GM19239 (cell line): ENCODE measurements at places on chromosomes 7 and 10.

GRCh38 chr10:129940617-129941198 lies 23.4 kb downstream of the EBF3 start:
- no peak for DNase-seq

- no peak for DNase-seq
These were observed 8.0 kb upstream of the IL6 start for GRCh38 chr7:22718911-22719420.

DNA sequence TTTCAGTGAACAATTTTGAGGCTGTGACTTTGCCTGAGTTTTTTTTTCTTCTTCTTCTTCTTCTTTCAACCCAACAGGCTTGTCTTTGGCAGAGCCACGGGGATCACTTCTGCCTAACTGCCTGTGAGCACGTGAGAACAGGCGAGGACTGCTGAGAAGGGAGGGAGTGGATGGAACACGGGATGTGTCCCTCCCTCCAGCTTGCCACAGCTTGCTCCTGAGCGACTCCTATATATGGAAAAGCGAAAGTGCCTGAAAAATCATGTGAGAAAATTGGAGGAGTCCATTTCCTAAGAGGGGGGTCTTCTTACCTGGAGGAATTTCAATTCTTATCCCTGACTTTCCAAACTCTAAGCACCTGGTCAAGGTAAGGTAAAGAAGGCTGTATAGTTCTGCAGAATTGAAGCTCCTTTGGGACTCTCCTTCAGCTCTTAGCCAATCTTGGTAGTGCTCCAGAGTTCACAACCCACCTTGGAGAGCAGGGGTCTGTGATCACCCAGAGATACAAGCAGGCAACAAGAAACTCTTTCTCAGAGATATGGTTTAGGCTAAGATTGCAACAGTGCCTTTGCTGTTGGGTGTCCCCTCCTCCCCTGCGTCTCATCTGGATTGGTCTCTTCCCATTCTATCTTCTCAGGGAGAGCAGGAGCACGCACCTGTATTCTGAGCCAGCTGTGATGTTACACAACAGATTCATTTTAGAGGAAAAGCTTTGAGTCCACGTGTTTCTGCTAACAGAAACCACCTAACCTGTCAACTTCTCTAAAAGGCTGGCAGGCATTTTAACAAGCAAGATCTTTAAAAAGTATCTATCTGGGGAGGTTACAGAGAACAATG lies at the start of gene MAT1A:
Gene MAT1A, minus strand, starts transcription at position 208 of the 837 bp plus-strand sequence. CDS start 235 bp downstream, outside the sequence.
- DNase-seq: no peak

- DNase-seq: no peak
These were observed 28.7 kb upstream of the NAMPT start for GRCh38 chr7:106313456-106313901.

GRCh38 chr10:130138479-130138866 lies 2.3 kb downstream of the GLRX3 start:
- DNase-seq: no peak

- DNase-seq: no peak
These were observed 186.8 kb upstream of the NEBL start for GRCh38 chr10:21083861-21084260.

DNA sequence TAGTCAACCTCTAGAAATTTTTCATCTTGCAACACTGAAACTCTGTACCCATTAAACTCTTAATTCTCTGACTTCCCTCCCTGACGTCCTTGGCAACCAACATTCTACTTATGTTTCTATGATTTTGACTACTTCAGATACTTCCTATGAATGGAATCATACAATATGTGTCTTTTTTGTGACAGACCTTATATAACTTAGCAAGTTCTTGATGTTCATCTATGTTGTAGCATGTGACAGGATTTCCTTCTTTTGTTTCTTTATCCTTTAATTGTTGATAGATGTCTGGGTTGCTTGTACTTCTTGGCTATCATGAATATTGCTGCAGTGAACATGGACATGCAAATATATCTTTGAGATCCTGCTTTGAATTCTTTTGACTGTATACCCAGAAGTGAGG lies 240.8 kb downstream of the ADK start:
- no peak for DNase-seq

- no peak for DNase-seq
These were observed 544.1 kb downstream of the HTR7 start for GRCh38 chr10:90313576-90314325.

DNA sequence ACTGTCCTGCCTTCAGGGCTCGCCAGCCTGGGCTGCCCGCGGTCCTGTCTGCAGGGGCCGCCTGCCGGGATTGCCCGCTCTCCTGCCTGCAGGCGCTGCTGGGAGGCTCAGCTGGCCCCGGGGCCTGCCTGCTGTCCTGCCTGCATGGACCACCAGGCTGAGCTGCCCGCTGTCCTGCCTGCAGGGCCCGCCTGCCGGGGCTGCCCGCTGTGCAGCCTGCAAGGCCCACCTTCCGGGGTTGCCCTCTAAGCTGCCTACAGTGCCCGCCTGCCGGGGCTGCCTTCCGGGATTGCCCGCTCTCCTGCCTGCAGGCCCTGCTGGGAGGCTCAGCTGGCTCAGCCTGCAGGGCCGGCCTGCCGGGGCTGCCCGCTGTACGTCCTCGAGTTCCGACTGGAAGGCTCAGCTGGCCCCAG lies 164.4 kb downstream of the GLRX3 start:
- DNase-seq: no peak
